WERI-Rb-1 (cell line): ENCODE measurements at places on chromosomes 12 and 14.

- DNase-seq, result no peak
Observed at GRCh38 chr12:119594772-119595445, 1.3 kb downstream of the TMEM233 start.

DNA sequence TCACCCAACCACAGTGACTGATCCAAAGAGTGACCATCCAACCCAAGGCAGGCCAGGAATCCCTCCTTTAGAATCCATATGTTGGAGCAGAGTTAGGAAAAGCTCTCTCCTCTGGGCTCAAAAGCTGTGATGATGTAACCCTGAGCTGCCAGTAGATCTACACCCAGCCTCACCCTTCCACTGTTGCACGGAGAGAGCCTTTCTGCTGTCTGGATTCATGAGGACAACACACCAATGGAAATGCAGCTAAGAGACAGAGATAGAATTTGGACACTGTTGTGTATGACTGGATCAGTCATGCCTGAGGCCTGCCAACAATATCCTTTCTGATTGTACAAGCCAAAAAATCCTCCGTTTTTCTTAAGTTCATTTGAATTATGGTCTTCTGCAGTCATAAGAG, 4.4 kb upstream of the OR6J1 start:
- DNase-seq, result no peak

DNA sequence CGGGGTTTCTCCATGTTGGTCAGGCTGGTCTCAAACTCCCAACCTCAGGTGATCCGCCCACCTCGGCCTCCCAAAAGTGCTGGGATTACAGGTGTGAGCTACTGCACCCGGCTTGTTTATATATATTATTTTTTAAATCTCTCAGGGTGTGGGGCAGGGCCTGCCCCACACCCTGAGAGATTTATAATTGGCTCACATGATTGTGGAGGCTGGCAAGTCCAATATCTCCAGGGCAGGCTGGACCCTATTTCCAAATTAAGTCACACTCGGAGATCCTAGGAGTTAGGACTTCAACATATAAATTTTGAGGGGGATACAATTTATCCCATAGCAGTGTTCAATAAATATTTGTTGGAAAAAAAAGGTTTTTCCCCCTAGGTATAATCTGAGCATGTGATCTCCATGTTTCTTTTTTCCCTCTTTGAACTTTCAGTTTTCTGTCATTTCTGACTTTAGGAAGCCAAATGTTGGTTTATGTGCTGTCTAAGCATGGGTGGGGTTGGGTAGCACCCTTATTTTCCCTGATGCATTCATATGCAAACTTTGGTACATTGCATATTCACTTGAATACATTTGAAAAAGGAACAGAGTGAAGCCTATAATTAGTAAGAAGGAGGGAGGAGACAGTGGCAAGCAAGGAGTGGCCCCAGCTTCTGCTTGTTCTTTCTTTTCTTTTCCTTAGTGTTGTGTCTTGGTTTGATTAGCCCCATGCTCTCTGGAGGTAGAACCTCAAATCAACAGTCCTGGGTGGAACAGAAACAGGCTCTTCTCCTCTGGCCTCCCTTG, 8.7 kb upstream of the A2ML1 start:
- DNase-seq, result no peak

DNA sequence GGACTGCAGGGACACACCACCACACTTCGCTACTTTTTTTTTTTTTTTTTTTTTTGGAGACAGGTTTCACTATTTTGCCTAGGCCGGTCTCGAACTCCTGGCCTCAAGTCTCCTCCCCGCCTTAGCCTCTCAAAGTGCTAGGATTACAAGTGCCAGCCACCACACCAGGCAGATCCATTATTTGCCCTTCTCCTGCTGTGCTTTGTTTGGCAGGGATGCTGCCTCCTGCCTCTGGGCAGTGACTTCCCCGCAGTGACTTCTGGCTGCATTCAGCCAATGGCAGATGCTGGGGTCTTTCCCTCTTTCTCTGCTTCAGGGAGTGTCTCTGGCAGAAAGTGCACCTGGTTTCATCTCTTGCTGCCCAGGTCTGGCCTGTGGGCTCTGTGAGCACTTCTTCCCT, 6.7 kb upstream of the MORN3 start:
- DNase-seq, result no peak

DNA sequence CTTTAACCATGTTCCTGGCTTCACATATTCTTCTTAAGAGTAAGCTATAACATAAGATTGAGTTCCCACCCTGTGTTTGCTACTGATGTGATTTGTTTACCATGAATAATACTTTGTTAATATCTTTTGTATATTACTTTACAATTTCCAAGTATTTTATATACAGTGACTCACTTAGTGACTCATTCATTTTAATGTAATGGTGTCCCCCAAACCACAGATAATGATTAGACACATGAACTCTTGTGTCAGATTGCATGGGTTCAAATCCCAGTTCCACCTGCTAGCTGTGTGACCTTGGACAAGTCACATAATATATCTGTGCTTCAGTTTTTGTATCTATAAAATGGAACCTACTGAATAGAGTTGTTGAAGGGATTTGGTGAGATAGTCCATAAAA, 76.1 kb downstream of the MYF5 start:
- DNase-seq, result no peak
